ENCODE measurements at places on chromosomes 3 and 15. TPM values are rescaled to one million over a fixed set of nuclear protein-coding genes. Genes with fewer than 3 reads are reported as not detected.

TLR9 gene
- 0.26 TPM for total RNA-seq

CCRL2 gene
- 6.3 TPM for total RNA-seq

DUOX1 gene
- total RNA-seq: 85.5 TPM

DYNC1LI1 gene
- 26.2 TPM for total RNA-seq

PRICKLE2 gene
- total RNA-seq: 43.7 TPM

GRCh38 chr3:6108957-6109356 is 752.0 kb upstream of the GRM7 start:
- DNase-seq: no peak

DNA sequence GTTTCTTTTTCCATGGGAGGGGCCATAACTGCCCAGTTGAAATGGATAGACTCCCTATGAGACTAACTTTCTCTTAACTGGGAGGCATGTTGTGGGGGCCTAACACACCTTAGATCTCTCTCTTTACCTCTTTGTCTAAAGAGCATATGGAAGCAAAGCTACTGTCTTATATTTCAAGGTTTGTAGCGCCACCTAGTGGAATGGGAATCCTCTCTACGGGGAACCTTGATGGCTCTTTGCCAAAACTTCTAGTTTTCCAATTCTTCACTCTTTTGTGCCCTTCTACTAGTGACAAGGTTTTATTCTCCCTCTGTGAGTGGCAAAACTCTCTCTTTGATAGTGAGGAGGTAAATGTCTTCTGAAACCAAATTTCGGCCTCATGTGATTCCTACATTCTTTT is 1030.4 kb upstream of the CADM2 start:
- DNase-seq: no peak

DNA sequence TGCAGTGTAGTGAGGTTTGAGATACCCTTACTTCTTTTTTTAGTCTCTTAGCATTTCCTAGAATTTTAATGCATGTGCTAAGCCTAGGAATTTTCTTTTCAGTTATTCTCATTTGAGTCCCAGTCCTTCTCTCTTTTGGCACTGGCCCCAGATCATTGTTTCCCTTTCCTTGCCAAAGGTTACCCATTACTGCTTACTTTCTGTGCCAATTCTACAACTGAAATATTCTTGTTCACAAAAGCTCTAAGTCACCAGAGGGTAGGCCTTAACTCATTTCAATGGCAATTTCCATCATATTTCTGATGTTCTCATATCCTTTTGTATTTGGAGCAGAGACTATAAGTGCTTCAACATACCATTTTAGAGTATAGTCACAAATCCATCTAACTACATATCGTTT is 199.6 kb upstream of the CBLB start:
- no peak for DNase-seq

DNA sequence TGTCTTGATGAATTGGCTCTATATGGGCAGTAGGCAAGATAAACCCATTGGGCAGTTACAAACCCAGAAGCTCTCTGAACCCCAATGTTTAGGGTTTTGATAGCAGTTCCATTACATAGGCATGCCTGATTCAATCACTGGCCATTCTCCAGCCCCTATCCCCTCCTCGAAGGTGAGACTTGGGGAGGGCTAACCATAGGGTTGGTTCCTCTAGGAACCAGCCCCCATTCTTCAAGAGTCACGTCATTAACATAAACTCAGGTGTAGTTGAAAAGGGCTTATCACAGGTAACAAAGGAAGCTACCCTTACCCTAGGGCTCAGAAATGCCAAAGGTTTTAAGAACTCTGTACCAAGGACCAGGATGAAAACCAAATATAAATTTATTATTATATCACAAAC is 353.1 kb downstream of the ERC2 start:
- no peak for DNase-seq

DNA sequence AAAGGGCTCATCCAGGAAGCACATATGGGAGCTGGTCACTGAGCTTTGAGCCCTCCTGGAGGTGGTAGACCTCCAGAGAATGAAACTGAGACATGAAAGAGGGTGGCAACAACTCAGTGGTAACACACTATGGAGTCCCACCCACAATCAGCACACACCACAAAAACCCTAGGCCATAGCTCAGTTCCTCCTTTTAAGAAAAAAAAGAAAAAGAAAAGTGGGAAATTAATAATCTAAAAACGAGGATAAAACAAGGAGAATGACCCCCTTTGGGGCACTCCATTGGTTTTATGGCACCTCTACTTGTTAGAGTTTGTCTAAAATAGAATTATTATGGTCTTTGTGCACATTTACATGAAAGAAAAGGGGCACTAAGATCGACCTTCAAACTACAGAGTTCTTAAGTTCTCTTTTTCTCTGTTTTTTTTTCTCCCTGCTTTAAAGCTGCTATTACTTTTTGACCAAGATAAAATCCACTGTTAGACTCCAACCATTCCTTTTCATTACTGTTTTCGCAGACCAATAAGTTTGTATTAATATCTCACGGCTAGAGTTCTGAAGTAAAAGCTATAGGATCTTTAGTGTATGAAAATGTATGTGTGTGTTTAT is 40.2 kb upstream of the ZBTB20 start:
- no peak for DNase-seq

DNA sequence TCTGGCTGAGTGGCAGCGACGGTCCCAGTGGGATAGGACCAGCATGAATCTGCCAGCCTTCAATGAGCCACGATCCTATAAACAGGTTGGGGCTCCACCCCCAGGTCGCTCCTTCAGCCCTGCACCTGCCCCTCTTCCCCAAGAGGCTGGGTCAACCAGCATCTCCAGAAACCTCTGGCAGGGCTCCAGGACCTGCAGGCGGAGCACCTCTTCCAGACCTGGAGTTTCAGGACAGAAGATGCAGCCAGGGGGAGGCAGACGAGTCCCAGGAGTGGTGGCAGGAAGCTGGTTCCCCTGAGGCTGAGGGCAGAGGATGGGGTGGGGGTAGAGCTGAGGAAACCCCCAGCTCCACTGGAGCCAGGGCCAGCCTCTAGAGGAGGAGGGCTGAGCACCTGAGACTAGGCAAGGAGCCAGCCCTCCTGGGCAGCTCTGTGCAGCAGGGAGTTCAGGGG is at the start of gene PLA2G4D:
TSS of gene PLA2G4D (minus strand) at position 51 of the 452 bp plus-strand sequence. CDS start 103 bp downstream, outside the sequence.
- DNase-seq: no peak

DNA sequence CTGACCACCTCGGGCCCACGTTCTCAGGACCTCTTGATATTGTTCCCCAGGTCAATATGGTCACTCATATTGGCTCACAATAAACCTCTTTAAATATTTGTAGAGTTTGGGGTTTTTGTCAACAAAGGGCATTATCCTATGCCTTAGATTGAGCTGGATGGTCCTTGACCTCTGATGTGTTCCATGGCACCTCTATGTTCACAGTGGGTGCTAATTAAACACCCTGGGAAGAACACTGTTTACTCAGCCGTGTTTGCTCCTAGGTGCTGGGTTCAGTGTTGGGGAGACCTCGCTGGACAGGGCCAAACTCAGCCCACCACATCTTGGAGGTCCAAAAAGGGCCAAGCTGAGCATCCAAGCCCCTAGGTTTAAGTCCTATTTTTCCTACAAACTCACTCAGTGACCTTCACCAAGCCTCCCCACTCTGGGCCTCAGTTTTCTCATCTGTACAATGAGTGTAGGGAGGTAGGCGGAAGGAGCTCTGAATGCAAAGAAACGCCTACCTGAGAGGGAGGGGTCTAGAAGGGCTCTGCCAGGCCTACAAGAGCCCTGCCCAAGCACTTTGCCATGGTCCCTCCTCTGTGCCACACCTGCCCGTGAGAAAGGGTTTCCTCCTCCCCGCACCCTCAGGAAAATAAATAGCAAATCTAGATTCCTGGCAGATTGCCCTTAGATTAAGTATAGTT is 7.2 kb downstream of the FAM174B start:
- DNase-seq: peak; percentile 70

- DNase-seq: no peak
Observed at GRCh38 chr3:81549831-81550230, 211.6 kb downstream of the GBE1 start.

- DNase-seq: no peak
Observed at GRCh38 chr3:133835961-133836360, 30.3 kb downstream of the SRPRB start.

DNA sequence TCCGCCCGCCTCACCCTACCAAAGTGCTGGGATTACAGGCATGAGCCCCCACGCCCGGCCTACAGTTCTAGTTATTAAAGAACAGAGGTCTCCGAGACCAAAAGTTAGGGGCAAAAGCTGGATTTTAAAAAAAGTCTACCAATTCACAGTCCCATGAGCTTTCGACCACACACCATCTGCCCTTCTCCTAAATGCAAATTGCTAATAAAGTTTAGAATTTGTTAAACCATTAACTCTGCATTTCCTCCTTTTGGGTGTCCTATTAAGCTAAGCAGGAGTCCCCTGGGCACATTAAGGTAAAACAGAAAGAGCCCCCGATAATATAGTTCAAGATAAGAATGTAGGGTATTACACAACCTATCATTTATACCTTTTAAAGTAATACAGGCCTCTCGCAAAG is 322.7 kb downstream of the FOXP1 start:
- DNase-seq: no peak

- DNase-seq: no peak
Observed at GRCh38 chr3:177041730-177042551, 155.3 kb downstream of the TBL1XR1 start.

DNA sequence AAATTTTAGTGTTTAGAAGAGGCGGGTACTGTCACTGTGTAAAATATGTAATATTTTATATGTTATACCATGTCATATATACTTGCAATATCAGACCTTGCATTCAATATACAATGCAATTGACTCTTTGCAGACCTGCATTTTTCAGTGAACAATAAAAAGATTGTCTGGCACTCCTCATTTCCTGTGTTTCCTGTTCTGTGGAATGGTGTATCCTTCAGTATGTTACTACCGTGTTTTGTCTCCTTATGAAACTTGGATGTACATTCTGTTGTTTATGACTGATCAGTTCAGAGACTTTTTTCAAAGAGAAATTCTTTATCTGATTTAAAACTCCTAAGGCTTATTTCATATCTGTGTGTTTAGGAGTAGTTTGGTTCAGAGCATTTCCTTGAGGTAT is 31.5 kb downstream of the APH1B start:
- no peak for DNase-seq

DNA sequence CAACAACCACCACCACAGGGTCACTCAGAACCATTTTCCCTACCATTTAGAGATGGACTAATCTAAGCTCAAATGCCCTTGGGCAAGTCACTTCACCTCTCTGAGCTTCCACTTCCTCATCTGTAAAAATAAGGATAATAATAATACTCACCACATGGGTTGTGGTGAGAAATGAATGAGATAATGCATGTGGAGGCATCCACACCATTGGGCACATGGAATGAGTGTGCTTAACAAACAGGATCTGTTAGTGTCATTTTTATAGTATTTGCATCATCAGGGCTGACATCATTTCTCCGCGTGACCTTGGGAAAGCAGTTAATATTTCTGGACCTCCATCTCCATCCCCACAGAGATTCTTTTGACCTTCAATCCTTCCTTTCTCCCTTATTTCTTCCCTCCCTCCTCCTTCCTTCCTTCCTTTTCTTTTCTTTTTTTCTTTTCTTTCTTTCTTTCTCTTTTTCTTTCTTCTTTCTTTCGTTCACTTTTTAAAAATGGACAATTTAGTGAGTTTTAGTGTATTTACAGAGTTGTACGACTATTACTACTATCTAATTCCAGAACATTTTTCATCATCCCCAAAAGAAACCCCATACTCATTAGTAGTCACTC is 7.7 kb upstream of the RFT1 start:
- DNase-seq: no peak

Data from ureter (tissue), 1 donor.